ENCODE measurements at places on chromosomes 1 and 21.

DNA sequence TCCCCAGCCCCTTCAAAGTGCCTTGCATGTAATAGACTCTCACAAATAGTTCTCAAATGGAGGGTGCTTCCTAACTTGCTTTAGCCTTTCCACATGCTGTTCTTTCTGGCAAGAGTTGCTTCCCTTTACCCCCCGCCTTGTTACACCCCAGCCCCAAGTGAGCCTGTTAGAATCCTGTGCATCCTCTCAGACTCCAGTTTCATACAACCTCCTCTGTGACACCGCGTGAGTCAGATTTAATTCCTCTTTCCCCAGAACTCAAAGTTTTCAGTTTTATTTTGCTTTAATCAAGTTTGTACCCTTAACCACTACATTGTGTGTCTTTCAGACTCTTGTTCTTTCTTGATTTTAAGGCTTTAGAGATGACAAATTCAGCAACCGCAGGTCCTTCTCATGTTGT, 234.5 kb upstream of the HOOK1 start:
- DNase-seq, result no peak

DNA sequence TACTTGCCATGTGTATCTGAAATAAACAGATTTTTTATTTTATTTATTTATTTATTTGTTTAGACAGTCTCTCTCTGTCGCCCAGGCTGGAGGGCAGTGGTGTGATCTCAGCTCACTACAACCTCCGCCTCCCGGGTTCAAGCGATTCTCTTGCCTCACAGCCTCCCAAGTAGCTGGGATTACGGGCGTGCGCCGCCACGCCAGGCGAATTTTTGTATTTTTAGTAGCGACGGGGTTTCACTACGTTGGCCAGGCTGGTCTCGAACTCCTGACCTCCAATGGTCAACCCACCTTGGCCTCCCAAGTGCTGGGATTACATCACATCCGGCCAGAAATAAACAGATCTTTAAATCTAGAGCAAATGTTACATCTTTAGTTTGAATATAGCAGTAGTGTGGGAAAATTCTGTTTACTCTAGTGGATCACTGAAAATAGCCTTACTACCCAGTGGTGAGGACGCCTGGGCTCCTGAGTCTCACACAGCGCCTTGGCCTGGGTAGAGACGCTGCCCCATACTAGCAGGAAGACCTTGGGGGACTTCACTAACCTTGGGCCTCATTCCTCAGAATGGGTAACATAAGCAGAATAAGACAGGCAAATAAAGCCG, 709 bp downstream of the GART start:
- no peak for DNase-seq

DNA sequence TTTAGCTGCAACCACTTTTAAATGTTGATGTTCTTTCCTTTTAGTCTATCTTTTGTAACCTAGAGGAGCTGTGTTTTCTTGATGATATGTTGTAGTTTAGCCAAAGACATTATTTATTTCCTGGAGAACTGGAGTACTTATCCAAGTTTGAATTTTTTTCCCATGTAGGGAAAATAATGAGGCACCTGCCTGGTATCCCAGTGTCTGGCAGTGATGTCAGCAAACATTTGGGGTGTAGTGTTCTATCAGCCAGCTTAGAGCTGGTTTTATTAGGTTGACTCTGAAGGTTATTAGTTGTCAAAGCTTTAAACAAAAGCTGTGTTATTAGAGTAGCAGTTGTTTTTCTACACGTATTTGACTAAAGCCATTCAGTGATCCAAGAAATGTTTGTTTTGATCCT, 3.2 kb downstream of the CTPS1 start:
- no peak for DNase-seq

DNA sequence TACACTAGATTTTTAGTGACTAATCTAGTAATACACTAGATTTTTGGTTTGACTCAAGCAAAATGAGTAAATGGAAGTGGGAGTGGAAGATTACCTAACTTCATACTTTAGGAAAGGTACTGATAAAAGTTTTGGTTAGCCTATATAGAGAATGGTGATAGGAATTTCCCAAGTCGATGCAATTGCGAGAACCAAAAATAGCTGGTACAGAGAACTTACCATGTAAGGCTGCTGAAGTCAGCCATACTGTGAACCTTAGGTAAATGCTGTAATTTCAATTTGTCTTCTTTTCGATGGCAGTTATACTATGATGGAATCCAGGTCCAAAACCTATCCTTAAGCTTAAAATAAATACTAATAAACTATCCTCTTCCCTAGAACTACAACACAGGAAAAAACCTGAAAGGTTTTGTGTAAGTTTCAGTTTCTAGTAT, 4.6 kb downstream of the PNRC2 start:
- DNase-seq, result no peak

DNA sequence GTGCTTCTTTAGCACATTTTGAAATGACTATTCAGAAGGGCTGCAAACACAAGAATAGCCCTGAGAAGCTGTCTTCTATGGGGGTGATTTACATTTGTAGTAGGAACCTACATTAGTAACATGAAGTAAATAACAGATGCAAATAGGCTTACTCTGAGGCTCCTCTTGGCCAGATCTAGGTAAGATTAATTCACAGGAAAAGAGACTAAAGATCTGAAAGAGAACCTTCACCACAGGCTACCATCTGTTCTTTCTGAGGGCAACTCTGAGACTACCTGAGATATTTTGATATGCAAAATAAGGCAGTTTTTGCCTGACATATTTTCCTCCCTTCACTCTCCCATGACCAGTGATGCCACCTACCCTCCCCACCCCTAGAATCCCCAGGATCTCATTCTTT, 1267.8 kb downstream of the PLA2G4A start:
- DNase-seq, result no peak

GRCh38 chr1:234672349-234673135, 62.6 kb upstream of the IRF2BP2 start:
- no peak for DNase-seq

DNA sequence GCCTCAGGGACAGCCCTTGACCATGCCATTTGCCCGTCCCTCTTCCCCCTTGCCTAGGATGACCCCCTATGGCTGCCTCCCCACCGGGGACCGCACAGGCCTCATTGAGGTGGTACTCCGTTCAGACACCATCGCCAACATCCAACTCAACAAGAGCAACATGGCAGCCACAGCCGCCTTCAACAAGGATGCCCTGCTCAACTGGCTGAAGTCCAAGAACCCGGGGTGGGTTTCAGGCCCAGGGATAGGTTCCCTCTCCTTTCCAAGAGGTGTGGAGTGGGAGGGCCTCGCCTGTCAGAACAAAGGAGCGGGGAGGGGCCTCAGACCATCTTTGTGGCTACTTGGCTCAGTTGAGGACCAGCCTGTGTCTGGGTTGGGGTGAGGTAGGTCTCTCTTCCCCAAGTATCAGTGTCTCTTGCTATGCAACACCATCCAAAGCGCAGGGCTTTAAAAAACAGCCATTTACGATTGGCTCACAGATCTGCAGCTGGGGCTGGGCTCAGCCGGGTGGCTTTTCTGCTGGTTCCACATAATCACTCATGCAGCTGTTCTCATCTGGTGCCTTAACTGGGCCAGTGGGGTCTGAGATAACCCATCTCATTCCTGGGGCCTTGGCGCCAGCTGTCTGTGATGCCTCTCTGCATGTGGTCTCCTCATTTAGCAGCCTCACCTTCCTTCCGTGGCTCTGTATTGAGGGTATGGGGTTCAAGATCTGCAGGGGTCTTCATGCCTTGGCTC, 71.7 kb downstream of the PIK3CD start:
- DNase-seq, result no peak

DNA sequence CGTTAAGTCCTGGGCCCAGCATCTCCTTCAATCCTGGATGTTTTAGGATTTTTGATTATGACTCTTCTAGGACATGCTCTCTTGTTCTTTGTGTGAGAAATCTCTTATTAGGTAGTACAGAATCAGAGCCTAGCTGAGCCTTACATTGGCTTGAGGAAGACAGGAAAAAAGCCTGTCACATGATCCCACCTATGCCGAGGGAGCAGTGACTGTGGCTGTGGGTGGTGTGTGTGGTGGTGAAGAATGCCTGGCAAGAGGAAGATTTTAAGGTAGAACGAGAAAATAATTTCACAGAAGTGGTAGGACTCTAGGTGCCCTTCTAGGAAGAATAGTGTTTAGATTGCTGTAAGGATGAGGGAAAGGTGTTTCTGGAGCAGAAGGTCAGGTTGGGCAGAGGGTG, 449.5 kb upstream of the PROX1 start:
- no peak for DNase-seq

DNA sequence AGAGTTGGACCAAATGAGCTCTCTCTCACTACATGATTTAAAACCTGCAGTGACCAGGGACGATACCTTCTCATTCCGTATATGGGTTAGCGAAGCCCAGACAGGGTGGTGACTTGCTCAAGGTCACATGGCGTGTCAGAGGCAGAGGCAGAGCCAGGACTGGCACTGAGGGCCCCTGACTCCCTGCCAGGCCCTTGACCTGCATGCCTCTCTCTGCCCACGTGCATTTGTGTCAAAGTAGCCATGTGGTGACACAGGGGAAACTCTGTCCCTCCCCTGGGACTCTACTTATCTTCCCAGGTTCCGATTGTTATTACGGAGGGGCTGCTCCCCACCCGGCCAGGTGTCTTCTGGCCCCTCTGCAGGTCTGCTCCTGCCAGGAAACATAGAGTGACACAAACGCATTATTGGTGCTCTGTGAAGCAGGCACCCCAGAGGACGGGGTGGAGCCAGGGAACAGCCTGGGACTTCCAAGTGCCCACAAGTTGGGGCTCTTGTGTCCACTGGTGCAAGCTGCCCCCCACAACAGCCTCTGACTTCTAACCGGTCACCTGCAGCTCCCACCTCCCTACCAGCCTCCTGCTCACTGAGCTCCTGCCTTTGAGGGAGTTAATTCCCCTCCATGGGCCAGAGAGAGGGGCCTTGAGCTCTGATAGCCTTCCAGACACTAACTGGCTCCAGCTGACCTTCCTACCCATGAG, 7.3 kb upstream of the TINAGL1 start:
- DNase-seq, result no peak

DNA sequence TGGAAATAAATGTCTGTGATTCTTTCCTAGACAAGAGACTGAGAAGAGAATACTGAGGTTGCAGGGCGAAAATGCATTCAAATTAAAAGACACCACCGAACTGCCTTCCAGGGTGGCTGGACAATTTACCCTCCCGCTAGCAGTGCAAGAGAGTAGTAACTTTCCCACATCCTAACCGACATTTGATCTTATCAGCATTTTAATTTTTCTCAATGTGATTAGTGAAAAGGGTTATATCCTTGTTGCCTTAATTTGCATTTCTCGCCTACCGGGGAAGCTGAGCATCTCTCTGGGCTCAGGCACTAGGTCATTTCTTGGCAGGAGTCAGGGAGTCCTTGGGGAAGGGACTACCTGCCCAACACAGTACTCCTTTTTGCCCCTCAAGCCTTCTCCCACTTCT, 2.8 kb downstream of the TNFRSF8 start:
- DNase-seq, result no peak

- DNase-seq, result no peak
Observed at GRCh38 chr21:14243874-14244273, 27.9 kb downstream of the RBM11 start.

- DNase-seq, result peak; percentile 85
Observed at GRCh38 chr1:165696625-165697100, 1.7 kb downstream of the ALDH9A1 start.

- DNase-seq, result no peak
Observed at GRCh38 chr1:188355082-188355481, 1526.3 kb downstream of the PLA2G4A start.

DNA sequence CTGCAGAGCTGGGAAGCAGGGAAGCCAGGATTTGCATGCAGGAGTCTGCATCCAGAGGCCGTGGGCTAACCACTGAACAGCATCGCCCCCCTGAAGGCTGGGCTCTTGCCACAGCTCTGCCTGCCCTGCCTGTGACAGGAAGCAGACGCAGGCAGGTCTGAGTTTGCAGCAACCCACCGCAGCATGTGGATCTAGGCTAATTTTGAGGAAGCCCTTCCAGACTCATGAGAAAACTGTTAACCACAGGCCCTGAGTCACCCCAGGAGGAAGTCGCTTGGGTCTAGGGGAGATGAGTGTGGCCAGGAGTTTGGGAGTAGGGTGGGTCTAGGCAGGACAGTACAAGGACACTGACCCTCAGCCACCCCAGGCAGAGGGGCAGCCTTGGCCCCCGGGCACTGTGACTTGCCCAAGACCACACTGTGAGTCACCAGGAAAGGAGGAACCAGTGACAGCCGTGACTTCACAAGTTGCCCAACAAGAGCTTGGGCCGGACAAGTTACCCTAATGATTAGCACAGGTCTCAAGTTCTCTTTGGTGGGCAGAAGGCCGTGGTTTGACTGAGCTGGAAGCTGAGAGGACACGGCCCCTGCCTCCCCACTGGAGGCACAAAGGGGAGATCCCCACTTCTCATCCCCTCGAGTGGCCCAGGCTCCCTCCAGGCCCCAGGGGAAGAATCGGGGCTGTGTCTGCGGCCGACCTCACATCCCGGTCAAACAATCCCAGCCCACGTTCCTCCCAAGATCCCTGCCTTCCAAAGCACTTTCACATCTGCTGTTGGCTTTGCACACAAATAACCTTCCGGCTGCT, 826 bp downstream of the LAPTM5 start:
- peak; percentile 57 for DNase-seq

GRCh38 chr21:45817345-45817744, 164.2 kb upstream of the COL6A1 start:
- DNase-seq, result no peak

DNA sequence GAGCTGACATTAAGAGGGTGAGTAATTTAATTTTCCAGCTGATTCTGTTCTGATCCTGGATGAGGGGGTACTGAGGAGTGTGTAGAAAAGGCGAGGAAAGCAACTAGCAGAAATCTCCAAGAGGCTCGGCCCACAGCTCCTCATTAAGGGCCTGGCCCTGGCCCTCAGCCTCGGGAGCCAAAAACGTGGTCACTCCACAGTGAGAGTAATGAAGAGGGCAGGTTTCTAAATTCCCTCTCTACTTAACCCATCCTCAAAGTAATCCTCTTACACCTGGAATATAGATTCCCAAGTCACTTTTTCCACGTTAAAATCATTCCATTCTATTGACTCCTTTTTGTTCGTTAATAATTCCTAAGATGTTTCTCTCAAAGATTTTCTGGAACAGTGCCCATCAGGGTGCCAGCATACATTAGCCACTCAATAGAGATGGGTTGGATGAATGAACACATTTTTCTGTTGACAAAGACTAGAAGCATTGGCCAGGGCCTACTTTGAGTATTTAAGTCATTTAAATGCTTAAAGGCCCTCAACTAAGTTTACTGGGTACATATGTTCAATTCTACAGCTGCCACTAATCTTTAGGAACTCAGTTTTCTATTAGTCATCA, 1.1 kb upstream of the COL11A1 start:
- DNase-seq, result no peak

GRCh38 chr1:81999364-81999763, 198.6 kb downstream of the ADGRL2 start:
- no peak for DNase-seq

DNA sequence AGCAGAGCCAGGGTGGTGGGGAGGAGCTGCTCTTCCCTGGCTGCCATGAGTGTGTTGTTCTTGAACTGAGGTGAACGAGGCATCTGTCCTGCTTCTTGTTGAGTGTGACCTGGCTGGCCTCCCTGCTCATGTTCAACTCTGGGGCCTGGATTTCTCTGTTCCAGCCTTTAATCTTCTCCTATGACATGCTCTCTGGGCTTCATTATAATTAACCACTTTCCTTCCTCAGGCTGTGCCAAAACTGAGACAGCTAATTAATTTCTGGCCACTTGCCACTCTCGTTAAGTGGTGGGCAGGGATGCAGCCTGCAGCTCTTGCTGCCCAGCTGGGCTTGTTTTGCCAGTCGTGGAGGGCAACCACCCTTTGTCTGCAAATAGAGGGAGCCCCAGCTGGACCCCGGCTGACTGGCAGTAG, 23.3 kb downstream of the OPRD1 start:
- DNase-seq, result no peak
